Tibial nerve (tissue), 4 donors: ENCODE measurements at places on chromosomes 4 and X. TPM values are rescaled to one million over a fixed set of nuclear protein-coding genes. Genes with fewer than 3 reads are reported as not detected.

DNA sequence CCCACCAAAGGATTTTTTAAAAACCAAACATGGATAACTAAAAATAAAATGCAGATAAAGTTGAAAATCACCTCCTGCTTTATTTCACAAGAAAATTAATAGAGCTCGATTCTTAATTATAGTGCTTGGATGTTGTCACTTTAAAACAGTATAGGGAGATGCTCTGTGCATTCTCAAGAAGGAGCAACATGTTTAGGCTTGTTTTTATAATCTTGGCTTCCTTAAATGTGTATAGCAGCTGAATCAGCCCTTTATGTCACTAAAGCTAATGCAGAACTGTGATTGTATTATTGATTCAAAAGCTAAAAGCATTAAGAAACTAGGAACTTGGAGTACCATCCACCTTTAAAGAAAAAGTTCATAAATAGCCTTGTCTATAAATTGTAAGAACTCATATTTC is 12.9 kb downstream of the UTP3 start:
- no peak overlapping the region for H3K27ac ChIP-seq
- no peaks in the 10 kb centered on the region for H3K27me3 ChIP-seq
- H3K36me3 ChIP-seq: no peaks in the 10 kb centered on the region
- H3K4me3 ChIP-seq: no peak overlapping the region
- no peaks in the 10 kb centered on the region for H3K4me1 ChIP-seq
- no peak for DNase-seq

DNA sequence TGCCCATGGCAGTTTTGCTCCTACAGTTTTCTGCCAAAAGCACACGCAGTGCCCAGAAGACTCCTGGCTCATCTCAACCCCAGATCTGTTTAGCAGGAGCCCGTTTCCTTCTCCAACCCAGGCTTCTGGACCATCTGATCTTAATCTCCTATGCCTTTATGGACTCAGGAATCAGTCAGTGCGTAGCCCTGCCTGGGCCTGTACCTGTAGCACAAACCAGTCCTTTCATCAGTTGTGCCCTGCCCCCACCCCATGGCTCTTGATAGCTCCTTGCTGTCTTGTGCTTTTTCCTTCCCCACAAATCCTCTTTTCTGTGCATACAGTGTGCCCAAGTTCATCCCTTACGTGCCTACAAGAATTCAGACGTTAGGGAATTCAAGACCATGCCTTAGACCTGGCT is 1.5 kb downstream of the ZNF718 start:
- no peak for DNase-seq
- peaks cover 6% of the 10 kb centered on the region for H3K4me1 ChIP-seq
- H3K27ac ChIP-seq: no peak overlapping the region
- H3K4me3 ChIP-seq: no peak overlapping the region

- H3K36me3 ChIP-seq: no peaks in the 10 kb centered on the region
- no peak for DNase-seq
- peak overlapping the region; percentile 73 for H3K4me3 ChIP-seq
- no peaks in the 10 kb centered on the region for H3K27me3 ChIP-seq
These were observed 76.5 kb upstream of the BCOR start for GRCh38 chrX:40174001-40174853.

DNA sequence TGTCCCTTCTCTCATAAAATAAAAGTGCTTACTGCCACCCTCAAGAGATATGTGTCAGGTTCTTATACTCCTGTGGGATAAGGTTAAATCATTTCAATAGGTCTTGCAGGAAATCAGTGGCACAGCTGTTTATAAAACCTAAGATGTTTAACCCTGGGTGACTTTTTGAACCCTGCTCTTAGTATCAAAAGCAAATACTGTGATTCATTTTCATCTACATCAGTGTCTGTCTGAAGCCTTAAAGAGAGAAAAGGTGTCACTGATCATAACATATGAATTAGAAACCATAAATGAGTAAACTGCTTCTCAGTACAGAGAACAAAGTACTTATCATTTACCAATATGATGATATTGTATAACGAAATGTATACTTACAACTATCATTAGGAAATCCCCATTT is 59.0 kb downstream of the CCSER1 start:
- no peaks in the 10 kb centered on the region for H3K27me3 ChIP-seq
- H3K27ac ChIP-seq: no peak overlapping the region
- H3K4me3 ChIP-seq: no peak overlapping the region
- DNase-seq: no peak

DNA sequence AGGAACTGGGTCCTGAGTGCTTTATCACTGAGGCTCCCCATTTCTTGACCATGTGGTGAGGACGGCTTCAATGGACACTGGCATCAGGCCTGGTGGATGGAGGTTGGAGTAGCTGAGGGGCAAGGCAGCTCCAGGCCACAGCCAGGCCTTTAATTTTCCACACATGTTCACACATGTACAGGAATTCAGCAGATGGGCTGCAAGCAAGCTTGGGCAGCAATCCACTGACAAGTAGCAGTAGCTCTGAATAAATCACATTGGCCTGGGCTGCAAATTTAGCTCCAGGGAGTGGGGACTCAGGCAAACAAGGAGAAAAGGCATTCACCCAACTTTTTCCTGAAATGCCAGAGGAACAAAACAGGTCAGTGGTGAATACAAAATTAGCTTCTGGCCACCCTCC is 107.8 kb upstream of the SCML1 start:
- H3K36me3 ChIP-seq: no peaks in the 10 kb centered on the region
- no peak overlapping the region for H3K27ac ChIP-seq
- H3K4me1 ChIP-seq: no peaks in the 10 kb centered on the region

DNA sequence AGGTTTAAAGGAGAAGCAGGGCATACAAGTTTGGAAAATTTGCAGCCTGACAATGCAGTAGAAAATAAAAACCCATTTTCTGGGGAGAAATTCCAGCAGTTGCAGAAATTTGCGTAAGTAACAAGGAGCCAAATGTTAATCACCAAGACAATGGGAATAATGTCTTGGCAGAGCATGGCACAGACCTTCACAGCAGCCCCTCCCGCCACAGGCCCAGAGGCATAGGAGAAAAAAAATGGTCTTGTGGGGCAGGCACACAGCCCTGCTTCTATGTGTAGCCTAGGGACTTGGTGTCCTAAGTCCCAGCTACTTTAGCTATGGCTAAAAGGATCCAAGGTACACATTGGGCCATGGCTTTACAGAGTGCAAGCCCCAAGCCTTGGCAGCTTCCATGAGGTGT is 65.7 kb downstream of the SPOCK3 start:
- H3K4me3 ChIP-seq: no peak overlapping the region
- DNase-seq: no peak
- no peak overlapping the region for H3K27ac ChIP-seq
- H3K27me3 ChIP-seq: no peaks in the 10 kb centered on the region
- no peaks in the 10 kb centered on the region for H3K36me3 ChIP-seq

Gene INTU
- total RNA-seq: 14.4 TPM

Gene SPP1
- 344 TPM for total RNA-seq

Gene YIPF7
- total RNA-seq: 0.98 TPM
